ENCODE measurements at places on chromosomes 2 and 18.

DNA sequence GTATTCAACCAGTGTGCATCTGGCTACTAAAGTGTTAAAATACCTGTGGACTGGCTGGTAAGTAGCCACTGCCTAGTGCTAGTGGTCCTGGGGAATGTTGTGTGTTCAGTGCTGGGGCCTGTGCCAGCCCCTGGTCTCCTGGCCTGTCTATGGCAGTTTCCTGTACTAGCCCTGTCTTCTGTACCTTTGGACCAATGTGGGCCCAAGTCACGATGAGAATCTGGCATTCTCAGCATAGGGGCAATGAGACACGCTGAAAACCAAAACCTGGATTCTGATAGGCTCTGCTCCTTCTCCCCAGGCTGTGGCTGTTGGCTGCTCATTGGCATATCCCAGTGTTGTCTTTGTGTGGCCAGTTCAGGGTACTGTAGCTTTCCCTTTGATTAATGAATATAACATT lies 170.4 kb downstream of the PTPRM start:
- DNase-seq = no peak

DNA sequence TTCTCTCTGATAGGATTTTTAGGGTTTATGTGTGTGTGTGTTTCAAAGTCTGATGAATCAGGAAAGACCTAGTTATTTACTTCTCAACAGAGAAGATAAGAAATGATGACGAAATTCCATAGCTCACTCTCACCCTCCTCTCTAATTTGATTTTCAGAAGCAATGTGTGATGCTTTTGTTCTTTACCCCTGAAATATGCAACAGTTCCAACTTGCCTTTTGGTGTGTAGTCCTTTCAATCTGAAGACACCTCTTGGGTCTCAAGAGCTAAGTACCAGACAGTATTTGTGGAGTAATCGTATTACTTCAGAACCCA lies 18.7 kb upstream of the LCLAT1 start:
- DNase-seq = no peak

GRCh38 chr18:46449033-46449432 lies 208.0 kb downstream of the LOXHD1 start:
- DNase-seq = no peak

- DNase-seq = no peak
Measured at GRCh38 chr2:158500333-158500732, 43.6 kb downstream of the PKP4 start.

DNA sequence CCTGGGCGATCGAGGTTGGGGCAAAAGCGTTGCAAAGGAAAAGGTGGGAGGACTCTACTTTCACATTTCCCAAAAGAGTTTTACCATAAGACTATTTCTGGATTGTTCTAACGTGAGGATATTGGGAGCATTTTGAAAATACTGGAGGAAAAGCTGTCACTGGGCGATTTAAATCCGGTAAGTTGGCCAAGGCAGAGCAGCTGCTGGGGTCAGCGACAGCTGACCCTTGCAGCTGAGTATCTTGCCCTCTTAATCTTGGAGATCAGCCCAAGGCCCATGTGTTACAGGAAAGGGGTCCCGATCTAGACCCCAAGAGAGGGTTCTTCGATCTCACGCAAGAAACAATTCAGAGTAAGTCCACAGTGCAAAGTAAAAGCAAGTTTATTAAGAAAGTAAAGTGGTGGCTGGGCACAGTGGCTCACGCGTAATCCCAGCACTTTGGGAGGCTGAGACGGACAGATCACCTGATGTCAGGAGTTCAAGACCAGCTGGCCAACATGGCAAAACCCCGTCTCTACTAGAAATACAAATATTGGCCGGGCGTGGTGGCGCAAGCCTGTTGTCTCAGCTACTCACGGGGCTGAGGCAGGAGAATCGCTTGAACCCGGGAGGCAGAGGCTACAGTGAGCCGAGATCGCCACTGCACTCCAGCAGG lies 964 bp upstream of the ST3GAL5 start:
- no peak for DNase-seq

GRCh38 chr2:75517547-75518230 lies 43.0 kb downstream of the EVA1A start:
- DNase-seq = no peak

Data from stimulated activated CD8-positive, alpha-beta memory T cell treated with anti-CD3 and anti-CD28 coated beads, Interleukin-4, amount 100 ng/mL, for 1 hour (primary cell).